Stimulated activated CD4-positive, alpha-beta T cell treated with anti-CD3 and anti-CD28 coated beads, Interleukin-1b, Interleukin-23, amount 100 ng/mL, for 4 hours (primary cell): ENCODE measurements at places on chromosomes 11 and 22.

DNA sequence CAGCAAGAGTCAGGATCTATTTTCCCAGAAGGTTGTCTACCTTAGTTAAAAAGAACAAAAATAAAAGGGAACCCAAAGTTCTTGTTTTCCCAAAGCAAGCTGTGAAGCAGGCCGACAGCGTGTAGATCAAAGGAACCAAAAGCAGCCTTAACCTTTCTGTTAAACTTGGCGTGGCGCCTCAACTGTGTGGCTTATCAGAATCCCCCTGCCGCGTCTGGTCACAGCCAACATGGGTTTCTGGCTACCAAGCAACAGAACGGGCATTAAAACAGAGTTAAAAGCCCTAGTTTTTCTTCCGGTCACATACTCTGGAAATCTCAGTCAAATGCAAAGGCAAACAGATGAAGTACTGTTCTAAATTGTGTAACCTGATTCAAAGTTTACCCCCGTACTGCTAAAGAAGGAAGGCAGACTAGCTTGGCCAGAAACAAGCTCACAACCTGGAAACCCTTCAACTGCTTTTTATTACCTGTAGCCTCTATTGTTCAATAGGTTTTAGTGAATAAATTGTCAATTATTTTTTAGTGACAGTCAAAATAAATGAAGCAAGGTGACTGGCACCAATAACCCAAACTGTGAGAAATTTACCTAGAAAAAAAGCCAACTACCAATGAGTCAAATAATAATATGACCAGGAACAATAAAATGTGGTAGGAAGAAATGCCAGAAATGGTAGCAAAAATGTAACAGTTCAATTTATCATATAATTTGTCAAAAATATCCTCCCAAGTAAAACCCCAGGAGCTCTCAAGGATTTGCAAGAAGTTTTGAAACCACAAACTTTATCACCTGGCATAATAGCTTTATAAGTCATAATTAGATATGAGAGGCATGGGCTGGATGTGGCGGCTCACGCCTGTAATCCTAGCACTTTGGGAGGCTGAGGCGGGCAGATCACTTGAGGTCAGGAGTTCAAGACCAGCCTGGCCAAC is 21.4 kb downstream of the CHKA start:
- no peak for DNase-seq

GRCh38 chr22:36680038-36680437 is 23.5 kb downstream of the CACNG2 start:
- no peak for DNase-seq

DNA sequence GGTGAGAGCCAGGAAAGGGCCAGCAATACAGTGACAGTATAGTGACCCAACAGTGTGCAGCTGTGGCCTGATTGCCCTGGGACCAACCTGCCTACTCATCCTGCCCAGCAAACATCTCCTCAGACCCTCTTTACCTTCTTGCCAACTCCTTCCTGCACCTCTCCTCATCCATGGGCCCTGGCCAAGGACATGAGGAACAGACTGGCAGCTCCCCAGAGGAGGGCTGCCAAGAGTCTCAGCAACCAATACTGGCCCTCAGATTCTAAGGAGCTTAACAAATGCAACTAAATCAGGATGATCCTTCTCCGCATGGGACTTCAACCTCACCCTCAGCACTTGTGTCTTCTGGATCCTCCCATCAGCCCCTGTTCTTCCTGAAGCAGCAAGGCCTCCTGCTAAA is 77.0 kb downstream of the RPL27A start:
- DNase-seq = no peak

- DNase-seq = no peak
Measured at GRCh38 chr11:36149538-36150242, 139.5 kb downstream of the COMMD9 start.

DNA sequence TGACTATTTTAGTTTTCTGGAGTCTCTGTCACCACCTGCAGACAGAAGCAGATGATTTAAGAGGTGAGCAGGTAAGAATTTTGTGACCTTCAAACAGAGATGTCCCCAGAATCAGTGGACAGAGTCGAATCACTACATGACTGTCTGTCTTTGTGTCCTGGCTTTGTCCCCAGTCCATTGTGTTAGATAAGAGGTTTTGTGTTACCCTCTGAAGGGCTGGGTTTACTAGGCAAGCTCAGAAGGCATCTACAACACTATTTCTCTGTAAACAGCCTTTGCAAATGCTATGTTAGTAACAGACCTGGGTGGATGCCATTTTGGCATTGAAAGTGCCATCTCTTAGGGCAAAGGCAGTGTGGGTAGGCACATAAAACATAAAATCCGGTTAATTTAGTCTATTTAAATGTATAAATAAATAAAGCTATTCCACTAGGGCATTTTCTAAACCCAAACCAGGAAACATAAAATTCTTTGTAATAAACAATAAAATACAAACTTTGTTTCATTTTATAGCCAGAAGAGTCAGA is 40.3 kb upstream of the CADM1 start:
- no peak for DNase-seq

DNA sequence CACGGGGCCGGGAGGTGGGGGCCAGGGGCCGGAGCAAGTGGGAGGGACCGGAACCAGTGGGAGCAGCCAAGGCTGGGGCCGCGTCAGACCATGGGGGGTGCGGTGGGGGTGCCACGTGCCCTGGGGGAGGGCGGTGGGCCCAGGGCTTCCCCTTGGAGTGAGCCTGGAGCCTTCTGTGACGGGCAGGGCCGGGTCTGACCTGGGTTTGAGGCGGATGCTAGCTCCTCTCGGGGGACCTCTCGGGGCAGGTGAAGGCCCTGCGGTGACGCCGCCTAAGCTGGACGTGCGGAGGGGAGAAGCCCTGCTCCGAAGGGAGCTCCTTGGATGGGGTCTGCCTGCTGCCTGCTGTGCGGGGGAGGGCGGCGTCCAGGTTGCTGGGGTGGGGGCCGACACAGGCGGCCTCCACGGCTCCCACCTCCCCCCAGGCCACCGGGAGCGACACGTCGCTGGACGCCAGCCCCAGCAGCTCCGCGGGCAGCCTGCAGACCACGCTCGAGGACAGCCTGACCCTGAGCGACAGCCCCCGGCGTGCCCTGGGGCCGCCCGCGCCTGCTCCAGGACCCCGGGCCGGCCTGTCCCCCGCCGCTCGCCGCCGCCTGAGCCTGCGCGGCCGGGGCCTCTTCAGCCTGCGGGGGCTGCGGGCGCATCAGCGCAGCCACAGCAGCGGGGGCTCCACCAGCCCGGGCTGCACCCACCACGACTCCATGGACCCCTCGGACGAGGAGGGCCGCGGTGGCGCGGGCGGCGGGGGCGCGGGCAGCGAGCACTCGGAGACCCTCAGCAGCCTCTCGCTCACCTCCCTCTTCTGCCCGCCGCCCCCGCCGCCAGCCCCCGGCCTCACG is 115.0 kb downstream of the CACNA1I start:
- no peak for DNase-seq

- no peak for DNase-seq
Measured at GRCh38 chr22:39205344-39206021, 39.3 kb downstream of the PDGFB start.

DNA sequence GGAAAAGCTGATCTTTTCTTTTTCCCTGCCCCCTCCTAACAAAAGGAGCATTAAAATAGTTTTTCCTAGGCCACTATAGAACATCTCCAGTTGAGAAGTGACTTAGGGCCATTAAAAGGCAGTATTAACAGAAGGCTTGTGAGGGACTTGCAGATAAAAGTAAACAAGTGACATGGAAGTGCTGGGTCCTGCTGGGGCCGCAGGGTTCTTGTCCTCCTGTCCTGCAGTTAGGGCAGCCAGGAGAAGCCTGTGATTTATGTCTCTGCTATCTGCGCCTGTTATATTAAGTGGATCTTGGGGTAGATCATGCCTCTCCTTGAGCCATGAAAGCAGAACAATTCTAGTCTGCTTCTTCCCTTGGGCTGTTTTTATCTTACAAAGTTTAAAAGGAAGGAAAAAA is 271.4 kb upstream of the C11orf87 start:
- no peak for DNase-seq

GRCh38 chr11:77672264-77672663 is 34.7 kb upstream of the CLNS1A start:
- no peak for DNase-seq

GRCh38 chr11:2330696-2331095 is 28.9 kb downstream of the TSPAN32 start:
- DNase-seq = no peak

DNA sequence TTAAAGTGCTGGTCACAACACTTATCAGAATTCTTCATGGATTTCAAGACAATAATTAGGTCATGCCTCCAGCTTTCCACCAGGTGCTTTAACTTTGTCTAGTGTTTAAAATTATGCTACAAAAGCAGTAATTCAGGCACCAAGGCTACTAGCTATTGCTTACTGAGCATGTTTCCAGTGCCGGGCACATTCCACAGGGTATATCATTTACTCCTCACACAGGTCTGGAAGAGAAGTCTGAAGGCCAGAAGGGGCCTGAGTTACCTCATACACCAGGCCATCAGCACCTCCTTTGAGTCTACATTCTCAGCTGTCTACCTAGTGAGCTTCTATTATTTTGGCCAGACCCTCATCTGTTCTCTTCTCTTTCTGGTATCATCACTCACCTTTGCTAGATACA is 41.7 kb upstream of the LMO2 start:
- DNase-seq = no peak

GRCh38 chr11:69309631-69310280 is 15.8 kb downstream of the MYEOV start:
- DNase-seq = no peak

DNA sequence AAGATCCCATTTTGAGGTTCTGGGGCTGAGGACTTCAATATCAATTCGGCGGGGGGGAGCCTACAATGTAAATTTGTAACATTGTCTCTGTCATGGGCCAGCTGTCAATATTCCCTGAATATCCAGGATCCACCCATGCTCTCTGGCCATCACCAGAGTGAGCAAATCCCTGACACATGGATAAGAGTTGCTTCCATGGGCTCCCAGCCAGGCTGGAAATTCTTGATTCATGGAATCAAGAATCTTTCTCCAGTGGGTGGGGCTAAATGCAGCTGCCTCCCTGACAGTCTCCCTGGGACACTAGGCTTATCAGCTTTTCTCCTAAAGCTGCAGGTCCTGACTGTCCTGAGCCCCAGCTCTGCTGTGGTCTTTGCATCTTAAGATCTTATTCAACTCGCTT is 86.9 kb upstream of the IGLL5 start:
- DNase-seq = no peak

GRCh38 chr11:77299528-77299993 is 1.9 kb downstream of the GDPD4 start:
- no peak for DNase-seq

- DNase-seq = no peak
Measured at GRCh38 chr11:73538381-73538872, 59.5 kb downstream of the FAM168A start.

GRCh38 chr11:10051868-10052586 is 242.0 kb downstream of the SBF2 start:
- DNase-seq = no peak

DNA sequence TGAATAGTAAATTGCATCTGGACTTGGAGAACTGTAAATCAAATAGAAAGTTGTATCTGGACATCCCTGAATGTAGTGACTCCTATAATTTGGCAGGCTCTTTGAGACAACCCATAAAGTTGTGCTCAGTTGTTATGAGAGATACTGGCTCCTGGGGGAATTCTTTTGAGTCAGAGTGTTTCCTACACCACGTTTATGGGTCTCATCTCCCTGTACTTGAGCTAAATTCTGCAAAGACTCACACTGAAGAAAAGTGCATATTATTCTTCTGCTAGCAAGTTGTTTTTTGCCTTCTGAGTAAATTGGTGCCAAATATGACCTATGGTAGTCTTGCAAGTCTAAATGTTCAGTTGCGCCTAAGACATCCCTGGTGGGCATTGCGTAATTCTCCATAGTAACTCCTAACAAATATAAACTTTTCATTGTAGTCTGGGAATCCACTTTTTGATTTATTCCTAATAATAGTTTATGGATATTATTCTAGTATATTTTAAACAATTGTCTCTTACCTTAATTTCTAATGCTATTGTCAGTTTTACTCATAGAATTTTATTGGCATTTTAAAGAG is 5.0 kb downstream of the ZNF215 start:
- DNase-seq = no peak
